ENCODE measurements at places on chromosomes 3 and 15.

GRCh38 chr15:29364426-29365078 lies 94.9 kb upstream of the NSMCE3 start:
- DNase-seq: no peak

- DNase-seq: no peak
Observed at GRCh38 chr15:72271895-72272212, 500 bp downstream of the PARP6 start.

DNA sequence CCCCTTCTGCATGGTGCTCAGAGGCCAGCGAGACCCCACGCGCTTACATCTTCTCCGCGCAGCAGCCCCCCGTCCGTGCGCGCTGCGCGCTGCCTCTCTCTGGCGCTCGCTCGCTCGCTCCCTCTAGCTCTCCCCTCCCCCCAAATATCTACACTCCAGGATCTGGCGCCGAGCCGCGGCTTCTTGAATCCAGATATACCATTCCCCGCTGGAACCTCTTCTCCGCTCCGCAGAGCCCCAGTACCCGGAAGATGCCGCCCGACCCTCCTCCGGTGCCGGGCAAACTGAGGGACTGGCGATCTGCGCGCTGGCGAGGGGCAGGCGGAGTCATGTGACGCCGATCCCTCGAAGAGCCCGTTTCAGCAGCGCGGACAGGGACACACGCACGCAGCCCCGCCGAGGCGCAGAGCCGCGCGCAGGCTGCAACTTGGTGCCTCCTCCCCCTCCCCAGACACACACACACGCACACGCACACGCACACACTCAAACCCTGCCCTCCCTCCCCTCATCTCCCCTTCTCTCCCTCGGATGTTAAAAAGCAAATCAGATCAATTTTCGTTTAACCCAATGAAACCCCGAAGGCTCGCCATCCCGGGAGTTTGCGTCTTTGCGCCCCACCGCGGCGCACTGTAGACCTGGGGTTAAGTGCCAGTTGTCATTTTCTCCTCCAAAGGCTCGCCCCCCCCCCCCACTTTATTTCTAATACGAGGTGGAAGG lies at the start of gene RASGRF1:
RASGRF1 (minus strand) TSS at position 294 of the 717 bp plus-strand sequence; CDS start at position 12, 282 bp downstream.
- no peak for DNase-seq

DNA sequence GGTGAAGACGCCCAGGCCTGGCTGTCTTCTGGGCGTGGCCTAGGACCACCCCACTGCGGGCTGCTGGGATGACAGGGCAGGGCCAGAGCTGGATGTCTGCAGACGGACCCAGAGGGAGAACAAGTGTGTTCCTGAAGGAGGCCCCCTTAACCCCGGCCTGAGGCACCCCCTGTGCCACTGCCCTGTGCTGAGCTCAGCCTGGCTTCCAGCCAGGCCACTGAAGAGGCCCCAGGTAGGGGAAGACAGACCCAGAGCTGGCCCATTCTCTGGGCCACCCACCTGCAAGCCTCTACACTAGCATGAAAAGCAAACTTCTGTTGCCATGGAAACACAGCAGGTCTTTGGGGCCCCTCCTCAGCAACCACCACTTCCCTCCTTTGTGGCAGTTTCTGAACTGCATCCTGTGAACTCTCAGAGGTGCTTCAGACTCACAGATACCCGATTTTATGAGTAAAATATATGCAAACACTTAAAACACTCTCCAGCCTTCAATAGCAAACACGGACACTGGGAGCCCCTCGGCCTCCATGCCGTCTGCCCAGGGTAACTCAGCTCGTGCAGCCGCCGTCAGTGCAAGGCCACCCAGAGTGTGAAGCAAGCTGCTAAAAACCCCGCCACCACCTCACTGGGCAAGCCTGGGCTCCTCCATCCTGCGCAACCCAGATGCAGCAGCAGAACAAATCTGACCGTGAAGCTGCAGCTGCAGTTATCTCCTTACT lies 42.5 kb downstream of the CMTM6 start:
- peak; percentile 50 for DNase-seq

GRCh38 chr3:178669022-178669601 lies 132.9 kb downstream of the KCNMB2 start:
- DNase-seq: no peak

GRCh38 chr3:105885256-105885655 lies 16.4 kb upstream of the CBLB start:
- no peak for DNase-seq

- DNase-seq: no peak
Observed at GRCh38 chr3:164416491-164417222, 661.6 kb downstream of the SI start.

GRCh38 chr3:143295201-143296080 lies 175.9 kb downstream of the CHST2 start:
- DNase-seq: no peak

- no peak for DNase-seq
Observed at GRCh38 chr3:14120111-14120920, 4.4 kb downstream of the CHCHD4 start.

DNA sequence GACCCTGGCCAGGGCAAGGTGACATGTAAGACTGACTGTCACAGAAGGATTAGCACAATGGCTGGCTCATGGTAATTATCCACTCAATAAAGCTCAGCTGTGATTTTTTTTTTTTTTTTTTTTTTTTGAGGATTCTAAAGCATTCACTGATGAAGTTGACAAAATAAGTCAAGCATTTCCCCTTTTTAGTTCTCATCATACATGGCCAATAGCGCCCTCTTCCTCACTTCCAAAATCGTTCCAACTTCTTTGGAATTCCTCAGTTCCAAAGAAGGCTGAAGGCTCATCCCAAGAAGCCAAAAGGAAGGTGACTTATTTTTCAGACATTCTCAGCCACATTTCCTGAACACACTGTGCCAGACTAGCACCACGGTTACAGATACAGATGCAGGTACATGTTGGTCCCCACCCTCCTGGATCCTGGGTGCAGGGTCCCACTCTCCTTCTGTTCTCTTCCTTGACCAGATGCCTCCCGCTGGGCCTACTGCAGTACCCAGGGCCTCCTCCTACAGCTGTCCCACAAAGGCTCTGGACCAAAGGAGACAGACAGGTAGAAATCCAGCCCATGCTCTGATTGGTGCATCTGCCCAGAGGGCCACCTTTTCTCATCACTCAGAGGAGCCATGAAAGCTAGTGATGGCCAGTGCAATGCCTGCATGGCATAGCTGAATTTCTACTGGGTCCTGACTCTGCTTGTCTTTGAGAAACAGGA lies 202.6 kb downstream of the UACA start:
- no peak for DNase-seq

DNA sequence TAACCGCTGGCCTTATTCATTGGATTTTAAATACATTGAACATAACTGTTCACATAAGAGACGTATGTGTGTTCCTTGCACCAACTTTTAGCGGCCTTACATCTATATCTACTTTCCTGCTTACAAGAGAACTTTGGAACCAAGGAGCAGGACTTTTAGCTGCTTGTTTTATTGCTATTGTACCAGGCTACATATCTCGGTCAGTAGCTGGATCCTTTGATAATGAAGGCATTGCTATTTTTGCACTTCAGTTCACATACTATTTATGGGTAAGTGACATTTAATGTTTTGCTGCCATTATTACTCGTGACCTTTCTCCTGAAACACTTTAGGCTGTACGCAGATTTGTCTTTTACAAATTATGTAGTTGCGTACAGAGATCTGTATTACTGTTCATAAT lies 47.1 kb downstream of the STT3B start:
- DNase-seq: no peak

- DNase-seq: no peak
Observed at GRCh38 chr15:69997161-69997485, 100.6 kb downstream of the TLE3 start.

DNA sequence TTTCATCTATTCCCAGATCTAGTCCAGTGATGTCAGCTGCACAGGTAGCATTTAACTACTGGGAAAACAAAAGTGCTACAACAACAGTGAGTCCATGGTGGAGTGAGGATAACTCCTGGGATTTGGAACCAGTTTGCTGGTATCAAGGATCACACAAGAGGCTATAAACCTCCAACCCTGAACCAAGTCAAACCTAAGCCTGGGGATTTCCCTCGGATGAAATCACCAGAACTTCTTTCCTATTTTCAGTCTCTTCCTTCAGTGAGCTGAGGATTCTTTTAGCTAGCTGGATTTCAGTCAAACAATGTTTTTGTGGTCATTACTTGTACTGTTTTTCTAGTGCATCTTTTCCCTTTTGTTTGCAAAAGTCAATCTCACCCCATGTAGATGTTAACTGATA lies 31.5 kb downstream of the SEC22C start:
- DNase-seq: no peak

DNA sequence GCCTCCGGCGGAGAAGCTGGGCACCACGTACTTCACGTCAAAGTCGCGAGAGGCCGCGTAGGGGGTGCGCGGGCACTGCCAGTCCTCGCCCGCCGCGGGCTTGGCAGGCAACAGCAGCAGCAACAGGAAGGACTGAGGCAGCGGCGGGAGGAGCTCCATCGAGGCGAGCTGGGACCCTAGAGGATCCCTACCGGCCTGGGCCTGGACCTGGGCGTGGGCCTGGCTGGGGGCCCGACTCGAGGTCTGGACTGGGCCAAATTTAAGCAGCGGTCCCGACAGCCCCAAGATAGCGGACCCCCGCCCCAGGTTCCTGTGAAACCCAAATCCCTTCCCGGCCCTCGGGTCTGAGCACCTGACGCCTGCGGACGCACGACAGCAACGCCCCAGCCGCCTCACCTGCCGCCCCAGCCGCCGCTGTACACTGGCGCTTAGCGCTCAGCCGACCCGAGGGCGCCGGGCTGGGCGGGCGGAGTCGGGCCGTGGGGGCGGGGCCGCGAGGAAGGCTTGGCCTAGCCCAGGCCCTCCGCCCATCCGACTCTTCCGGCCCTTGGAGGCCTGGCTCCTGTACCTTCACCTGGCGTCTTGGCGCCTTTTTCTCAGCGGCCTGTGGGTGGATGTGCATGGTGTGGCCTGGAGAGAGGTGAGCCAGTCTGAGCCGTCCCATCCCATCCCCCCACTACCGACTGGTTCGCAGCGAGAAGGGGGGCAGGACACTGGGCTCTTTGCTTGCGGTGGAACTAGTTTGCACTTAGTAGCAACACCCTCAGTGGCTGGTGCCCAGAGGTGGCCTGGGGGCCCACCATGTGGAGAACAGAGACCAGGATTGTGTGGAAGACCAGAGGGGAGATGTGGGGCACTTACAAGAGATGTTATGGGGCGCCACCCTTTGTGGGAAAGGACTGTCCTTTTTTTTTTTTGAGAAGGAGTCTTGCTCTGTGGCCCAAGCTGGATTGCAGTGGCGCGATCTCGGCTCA lies at the start of gene MST1R:
MST1R (minus strand) TSS at position 423 of the 974 bp plus-strand sequence; CDS start at position 159, 264 bp downstream.
- peak; percentile 87 for DNase-seq

GRCh38 chr3:71579935-71580406 lies 3.6 kb downstream of the FOXP1 start:
- DNase-seq: no peak

DNA sequence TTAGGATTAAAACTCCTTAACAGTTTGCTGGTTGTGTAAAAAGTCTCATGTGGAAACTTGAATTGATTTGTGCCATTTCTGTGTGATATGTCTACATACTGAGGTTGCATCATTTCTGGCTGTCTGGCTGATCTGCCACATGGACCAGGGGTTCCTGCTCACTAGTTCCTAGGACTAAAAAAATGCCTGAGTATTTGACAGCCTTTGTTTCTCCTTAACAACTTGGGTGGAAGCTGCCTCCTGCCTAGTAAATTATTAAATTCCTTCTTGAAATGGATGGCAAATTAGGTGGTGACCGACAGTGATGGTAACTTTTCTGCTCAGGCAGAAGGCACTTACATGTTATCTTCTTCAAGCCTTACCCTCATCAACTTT lies 226.9 kb upstream of the MRPL3 start:
- DNase-seq: no peak

GRCh38 chr3:43320288-43320687 lies 33.9 kb downstream of the SNRK start:
- no peak for DNase-seq

- DNase-seq: no peak
Observed at GRCh38 chr3:42019953-42020260, 58.0 kb upstream of the ULK4 start.

DNA sequence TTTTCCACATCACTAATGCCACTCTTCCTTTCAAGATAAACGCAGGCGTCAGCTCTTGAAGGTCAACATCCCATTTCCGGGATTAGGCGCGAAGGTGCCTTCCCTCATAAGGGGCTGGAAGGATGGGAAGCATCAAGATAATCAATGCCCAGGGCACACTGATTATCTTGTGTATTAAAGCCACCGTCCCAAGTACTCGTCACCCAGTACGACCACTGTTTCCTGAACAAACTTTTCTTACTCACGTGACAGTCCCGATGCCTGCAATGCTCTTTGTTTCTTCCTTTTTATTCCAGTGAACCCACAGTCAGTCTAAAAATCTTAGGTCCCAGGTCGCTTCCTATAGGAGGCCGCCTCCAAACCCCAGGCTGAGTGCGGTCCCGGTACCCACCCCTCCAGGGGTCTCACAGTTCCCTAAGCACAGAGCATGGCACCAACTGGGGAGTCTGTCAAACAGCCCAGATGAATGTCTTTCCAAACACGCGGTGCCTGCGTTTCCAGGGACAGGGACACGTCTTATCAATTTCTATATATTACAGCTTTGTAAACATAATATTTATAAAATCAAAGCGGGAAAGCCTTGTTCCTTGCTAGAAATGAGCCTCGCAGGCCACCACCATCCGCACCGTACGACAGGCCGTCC lies 589 bp downstream of the ANAPC13 start:
- DNase-seq: peak; percentile 92

- no peak for DNase-seq
Observed at GRCh38 chr15:41675337-41675736, 15.1 kb downstream of the MGA start.

DNA sequence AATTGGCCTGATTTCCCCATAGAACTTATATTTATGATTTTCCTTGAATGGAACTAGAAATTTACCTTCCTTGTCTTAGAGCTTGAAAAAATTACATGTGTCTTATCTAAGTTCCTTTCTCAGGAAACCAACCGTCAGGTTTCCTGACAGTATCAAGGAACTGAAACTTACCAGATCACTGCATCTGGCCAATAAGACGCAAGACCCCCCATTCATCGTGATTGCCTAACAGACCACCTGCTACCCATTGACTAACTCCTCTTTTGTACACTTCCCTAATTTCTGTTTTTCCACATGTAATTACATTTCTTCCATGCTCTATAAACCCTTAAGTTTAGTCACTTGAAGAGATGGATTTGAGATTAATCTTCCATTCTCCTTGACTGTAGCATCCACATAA lies 517.2 kb upstream of the CBLB start:
- no peak for DNase-seq

DNA sequence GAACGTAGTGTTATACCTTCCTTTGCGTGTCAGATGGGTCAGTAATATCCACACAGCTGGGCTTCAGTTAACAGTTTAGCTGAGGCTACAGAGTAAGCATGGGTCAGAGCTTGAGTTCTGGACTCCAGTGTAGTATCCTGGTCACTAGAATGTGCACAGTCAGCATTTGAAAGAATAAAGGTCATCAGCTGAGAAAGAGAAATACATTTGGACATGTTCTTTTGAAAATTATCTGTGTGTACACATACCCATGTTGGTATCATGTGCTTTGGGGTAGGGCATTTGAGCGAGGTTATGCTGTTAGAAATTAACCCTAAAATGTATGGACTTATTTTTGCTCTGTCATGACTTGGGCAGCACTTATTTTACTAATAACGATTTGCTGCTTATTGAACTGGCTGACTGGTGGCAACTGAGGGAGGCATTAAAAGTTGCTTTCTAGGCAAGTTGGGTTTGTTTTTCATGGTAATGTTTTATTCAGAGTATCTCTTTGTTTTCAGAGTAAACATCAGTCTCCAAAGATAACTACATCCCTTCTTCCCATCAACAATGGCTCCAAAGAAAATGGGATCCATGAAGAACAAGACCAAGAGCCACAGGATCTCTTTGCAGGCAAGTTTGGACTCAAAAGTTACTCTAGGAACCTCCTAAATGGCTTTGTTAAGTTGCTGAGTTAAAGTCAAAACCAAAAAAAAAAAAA lies 16.4 kb downstream of the SNX1 start:
- DNase-seq: no peak
